Subcutaneous adipose tissue (tissue), 4 donors: ENCODE measurements at places on chromosomes 4 and X. TPM values are rescaled to one million over a fixed set of nuclear protein-coding genes. Genes with fewer than 3 reads are reported as not detected.

Gene MAGEA2B
- not detected for total RNA-seq

Gene MXRA5
- total RNA-seq = 1.1 TPM

Gene VSIG4
- 539 TPM for total RNA-seq

Gene LONRF3
- total RNA-seq = 10.8 TPM

Gene PASD1
- total RNA-seq = not detected

Gene BCLAF3
- 19.7 TPM for total RNA-seq

Gene C4orf36
- not detected for total RNA-seq

Gene BRS3
- total RNA-seq = not detected

Gene SMIM10
- 10.4 TPM for total RNA-seq
